ENCODE measurements at places on chromosomes 6 and 20.

- no peak for DNase-seq
Observed at GRCh38 chr6:90087106-90087833, 193.0 kb downstream of the GJA10 start.

DNA sequence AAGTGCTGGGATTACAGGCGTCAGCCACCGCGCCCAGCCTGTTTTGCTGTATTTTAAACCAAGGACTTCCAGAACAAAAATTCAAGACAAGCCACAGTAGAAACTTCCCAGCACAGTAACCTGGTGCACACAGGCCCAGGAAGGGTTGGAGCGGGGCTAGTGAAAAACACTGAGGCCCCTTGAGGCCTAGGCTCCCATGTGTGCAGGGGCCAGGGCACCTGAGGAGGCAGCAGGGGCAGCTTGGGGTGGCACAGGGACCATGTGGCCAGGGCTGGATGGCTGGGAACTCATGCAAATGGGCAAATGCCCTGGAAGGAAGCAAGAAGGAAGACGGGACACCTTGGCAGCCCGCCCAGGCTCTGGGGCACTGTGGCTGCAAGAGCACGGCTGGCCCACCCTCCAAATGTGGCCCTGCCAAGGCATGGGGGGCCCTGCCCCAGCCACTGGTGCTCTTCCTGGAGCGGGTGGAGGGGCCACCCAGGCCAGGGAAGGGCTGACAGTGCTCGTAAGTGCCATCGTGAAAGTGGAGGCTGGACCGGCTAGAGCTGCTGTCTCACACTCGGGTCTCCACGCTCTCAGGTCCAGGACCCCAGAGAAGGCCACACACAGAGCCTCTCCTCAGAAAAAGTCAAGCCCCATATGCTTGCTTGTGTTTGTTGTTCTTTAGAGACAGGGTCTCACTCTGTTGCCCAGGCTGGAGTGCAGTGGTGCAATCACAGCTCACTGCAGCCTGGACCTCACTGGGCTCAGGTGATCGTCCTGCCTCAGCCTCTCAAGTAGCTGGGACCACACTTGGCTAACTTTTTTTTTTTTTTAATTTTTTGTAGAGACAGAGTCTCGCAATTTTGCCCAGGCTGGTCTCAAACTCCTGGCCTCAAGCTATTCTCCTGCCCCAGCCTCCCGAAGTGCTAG, 10.3 kb downstream of the SLC2A4RG start:
- no peak for DNase-seq

DNA sequence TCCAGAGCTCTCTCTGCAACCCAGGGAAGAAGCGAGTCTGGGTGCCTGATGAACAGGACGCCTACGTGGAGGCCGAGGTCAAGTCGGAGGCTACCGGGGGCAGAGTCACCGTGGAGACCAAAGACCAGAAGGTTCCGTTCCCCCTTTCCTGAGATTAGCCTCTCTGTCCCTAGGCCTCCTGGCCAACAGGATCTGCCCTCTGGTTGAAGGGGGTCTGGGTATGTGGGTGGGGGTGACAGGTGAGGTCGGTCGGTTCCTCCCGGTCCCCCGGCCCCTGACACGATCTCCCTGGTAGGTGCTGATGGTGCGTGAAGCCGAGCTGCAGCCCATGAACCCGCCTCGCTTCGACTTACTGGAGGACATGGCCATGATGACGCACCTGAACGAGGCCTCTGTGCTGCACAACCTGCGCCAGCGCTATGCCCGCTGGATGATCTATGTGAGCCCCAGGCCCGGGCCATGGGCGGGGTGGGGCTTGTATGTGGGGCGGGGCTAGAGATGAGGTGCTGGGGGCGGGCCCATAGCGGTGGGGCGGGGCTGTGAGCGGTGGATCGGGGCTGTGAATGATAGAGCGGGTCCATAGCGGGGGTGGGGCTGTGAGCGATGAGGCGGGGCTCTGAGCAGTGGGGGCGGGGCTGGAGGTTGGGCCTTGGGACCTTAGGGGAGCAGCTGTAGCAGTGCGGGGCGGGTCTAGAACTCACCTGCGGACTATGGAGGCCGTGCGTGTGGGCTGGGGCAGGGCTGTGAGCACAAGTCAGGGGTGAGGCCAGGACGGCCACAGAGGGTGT, 23.9 kb downstream of the MYH7B start:
- DNase-seq: no peak

DNA sequence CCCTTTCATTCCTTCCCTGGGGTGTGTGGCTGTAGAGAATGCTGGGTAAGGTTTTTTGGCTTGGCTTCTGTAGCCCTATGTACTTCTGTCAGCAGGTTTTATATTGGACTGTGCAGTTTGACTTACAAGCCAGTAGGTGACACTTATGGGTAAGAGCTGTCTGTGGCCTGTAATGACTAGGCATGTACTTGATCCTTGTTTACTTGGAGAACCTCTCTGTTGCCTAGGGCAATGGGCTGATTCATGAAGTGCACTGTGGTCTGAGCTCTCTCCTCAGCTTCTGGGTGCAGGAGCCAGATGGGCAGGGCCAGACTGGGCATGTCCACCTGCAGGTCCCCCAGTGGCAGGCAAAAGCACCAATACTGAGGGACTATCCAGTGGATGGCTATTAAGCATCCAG, 544.6 kb downstream of the ADGRB3 start:
- no peak for DNase-seq

DNA sequence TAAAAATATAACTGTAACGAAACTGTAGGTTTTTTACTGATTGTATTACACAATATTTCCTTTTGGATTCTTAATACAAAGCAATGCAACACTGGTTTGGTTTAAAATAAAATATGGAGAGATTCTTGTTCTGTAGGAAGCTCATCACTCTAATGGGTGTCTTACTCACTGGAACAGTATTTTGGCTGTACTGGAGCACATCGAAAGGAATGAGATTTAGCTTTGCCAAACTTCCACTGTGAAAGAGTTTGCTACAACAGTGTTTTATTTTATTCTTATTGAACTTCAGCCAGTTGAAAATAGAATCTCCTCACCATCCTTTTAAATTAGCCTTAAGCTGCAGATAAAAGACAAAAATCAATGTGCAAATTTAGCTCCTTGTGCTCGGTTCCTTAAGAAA, 230.7 kb upstream of the QKI start:
- no peak for DNase-seq

- no peak for DNase-seq
Observed at GRCh38 chr6:125598422-125598821, 151.0 kb upstream of the HEY2 start.

- DNase-seq: no peak
Observed at GRCh38 chr20:52616629-52617028, 355.5 kb upstream of the TSHZ2 start.

GRCh38 chr6:44828780-44829179, 441.3 kb downstream of the CDC5L start:
- DNase-seq: no peak

- no peak for DNase-seq
Observed at GRCh38 chr6:43834528-43835155, 64.6 kb downstream of the VEGFA start.

- DNase-seq: no peak
Observed at GRCh38 chr6:90584636-90585255, 2.1 kb downstream of the MAP3K7 start.

- no peak for DNase-seq
Observed at GRCh38 chr6:113763876-113764275, 93.3 kb upstream of the MARCKS start.

DNA sequence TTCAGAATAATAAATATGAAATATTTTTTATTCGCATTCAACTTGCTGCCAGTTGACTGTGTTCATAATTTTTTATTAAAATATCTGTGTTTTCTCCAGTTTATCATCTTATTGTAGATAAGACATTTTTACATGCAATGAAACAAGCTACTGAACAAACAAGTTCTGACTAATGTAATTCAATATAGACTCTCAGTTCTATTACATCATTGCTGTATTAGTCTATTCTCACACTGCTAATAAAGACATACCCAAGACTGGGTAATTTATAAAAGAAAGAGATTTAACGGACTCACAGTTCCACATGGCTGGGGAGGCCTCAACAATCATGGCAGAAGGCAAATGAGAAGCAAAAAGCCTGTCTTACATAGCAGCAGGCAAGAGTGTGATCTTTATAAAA, 1357.7 kb upstream of the CITED2 start:
- no peak for DNase-seq

DNA sequence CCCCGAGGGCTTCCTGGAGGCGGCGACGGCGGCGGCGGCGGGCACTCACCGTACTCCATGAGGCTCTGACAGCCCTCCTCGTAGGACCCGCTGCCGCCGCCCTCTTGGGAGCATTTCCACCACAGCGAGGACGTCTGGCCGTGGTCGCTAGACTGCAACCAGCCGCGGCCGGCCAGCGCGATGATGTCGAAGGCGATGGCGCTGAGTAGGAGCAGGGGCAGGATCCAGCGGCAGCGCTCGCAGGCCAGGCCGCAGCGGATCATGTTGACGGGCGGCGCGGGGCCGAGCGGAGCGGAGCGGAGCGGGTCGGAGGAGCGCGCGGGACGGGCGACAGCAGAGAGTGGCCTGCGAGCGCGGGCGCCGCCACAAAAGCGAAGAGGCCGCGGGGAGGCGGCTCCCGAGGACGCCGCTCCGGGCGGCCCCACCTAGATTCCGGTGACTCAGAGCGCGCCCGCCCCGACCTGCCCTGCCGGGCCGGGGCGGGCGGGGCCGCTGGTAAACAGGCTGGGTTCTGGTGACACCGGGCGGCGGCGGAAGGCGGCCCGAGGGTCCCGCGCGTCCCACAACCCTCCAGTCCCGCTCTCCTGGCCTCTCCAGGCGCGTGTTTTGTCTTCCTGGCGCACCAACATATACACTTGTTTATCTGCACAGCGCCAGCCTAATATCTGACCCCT, at the start of gene PERP:
PERP (minus strand) TSS at position 342 of the 674 bp plus-strand sequence; CDS start at position 263, 79 bp downstream.
- peak; percentile 42 for DNase-seq

DNA sequence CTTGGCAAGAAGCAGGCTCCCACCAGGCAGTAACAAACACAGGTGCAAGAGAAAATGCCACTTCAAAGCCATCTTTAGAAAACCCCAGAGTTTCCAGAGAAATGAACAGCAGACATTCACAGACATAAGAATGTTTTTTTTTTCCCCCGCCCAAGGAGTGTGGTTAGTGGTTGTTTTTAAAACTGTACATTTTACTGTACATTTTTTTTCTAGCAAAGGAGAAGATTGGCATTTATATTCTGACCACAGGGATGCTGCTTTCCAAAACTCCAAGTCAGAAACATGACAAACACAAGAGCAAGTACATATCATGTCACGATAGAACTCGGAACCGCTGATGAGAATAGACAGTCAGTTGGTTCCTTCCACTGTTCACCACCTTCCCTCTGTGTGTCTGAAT, 197.9 kb downstream of the LRFN2 start:
- no peak for DNase-seq

DNA sequence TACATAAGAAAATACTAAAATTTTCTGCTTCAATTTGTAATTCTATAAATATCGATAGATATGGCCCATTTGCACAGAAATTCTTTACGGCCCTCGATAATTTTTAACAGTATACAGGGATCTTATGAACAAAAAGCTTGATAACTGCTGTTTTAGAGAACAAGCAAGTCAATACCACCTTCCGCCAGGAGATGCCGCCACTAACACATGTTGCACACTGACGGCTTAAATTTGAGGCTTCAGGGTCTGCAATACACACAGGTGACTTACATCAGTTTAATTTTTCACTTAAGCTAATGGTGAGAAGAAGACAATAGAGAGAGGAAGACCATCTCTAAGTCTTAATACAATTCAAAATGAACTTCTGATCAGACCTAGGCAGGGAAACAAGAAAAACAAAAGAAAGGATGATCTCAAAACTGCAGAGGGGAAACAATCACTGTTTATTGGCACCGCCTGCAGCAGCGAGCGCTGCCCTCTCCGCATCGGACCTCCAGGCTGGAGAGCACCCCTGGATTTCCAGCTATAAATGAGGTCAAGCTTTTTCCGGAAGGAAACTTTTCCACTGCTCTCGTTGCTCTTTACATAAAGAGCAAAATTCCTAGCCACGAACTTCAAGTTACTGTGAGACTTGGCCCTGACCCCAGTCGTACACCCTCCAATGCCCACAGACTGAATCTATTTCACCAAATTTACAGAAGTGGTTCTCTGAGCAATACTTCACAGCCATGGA, 53.9 kb downstream of the OTOR start:
- DNase-seq: no peak

GRCh38 chr20:3270051-3270450, 31.1 kb upstream of the SLC4A11 start:
- no peak for DNase-seq

GRCh38 chr6:107491138-107491609, 1.3 kb downstream of the SOBP start:
- DNase-seq: no peak

GRCh38 chr6:80528115-80528514, 421.6 kb downstream of the BCKDHB start:
- DNase-seq: no peak

DNA sequence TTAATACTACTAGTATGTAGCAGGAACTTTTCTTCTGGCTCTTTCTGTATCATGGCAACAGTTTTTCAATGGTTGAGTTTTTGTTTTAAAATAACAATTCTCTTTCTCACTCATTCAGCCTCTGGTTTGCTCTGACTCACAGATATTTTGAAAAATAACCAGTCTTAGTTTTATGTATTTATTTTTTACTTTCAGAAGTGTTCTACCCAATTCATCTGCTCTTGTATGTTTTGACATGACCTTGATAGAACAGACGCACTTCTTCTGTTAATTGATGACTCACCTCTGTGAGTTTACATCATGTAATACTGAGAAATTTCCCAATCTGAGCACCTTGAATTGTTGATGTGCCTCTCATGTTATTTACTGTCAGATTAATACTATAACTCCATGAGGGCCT, 178.9 kb downstream of the SASH1 start:
- DNase-seq: no peak

- DNase-seq: no peak
Observed at GRCh38 chr6:142457638-142458406, 156.0 kb downstream of the ADGRG6 start.

DNA sequence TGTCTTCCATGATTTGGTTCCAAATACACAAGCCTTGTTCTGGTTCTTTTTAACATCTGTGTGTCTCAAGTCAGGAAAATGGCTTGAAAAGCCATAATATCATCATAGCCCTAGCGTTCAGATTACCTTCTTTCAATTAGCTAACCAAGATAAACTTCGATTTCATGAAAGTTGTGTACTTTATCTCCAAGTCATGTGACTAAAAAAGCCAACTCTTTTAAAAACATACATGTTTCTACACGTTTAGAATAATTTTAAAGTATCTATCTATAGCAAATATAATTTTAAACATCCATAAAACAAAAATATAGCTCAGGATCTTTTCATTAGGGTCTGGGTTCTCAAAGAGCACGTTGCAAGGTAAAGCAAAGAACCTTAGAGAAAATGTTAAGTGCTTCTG, 261.1 kb downstream of the PRL start:
- DNase-seq: no peak
